ENCODE measurements at places on chromosomes 4 and X.

DNA sequence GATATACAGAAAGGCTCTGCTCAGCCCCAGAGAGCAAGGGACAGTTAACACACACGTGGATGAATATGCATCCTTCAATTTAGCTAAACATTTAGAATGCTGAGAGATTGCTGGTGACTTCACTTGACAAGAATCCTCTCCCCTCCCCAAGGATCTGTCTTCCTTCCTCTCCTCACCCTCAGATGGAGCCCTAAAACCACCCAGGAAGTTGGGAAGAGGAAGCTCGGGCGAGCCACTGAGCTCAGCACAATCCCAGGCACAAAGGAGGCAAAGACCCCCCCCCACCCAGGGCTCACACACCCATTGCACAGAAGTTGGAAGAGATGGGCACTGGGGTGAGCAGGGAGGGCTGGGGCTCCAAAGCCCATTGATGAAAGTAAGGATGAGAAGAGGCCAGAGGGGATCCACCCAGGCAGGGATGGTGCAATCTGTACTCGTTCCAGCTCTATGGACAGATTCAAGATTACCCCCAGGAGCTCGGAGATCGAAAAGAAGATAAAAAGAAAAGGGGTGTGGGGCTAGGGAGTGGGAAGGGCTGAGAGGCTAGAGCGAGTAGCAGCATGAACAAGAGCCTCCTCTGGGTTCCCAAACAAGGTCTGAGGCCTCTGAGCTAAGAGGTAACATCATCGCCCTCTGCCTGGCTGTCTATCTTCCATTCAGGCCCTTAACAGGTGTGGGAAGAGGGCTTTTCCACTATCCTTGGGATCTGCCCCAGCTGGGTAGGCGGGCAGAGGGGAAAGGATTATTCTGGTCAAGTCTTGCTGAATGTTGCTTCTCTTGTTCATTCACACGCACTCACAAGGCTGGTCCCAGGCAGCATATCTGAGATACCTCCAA is 1.2 kb downstream of the TFE3 start:
- no peak for DNase-seq

DNA sequence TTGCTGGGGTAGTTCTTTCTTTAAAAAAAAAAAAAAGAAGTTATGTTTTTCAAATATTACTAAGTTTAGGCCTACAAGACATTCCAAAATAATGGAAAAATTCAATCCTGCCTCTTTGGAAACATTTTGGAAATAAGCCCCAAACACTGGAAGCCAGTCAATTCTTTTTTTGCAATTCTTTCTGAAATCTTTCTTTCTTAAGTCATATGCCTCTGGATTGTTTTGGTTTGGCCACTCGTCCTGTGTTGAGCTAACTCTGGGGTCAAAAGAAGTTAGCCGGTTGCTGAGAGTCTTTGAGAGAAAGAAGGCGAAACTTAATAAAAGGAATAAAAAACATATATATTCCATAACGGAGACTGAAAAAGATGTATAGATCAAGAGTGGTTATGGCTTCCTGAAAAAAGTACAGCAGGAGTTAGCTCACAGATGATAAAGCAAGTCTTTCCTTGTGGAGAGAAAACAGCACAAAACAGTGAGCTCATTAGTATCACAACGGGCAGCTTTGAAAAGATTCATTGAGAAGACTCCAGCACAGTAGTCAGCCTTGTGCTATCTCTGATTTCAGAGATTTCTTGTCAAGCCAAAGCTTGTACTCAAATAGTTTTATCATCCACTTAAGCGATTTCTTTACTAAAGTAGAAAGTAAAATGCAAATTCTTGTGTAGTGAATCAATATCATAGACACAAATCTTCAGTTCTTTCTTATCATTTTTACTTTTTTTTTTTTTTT is 64.8 kb downstream of the PLS3 start:
- no peak for DNase-seq

DNA sequence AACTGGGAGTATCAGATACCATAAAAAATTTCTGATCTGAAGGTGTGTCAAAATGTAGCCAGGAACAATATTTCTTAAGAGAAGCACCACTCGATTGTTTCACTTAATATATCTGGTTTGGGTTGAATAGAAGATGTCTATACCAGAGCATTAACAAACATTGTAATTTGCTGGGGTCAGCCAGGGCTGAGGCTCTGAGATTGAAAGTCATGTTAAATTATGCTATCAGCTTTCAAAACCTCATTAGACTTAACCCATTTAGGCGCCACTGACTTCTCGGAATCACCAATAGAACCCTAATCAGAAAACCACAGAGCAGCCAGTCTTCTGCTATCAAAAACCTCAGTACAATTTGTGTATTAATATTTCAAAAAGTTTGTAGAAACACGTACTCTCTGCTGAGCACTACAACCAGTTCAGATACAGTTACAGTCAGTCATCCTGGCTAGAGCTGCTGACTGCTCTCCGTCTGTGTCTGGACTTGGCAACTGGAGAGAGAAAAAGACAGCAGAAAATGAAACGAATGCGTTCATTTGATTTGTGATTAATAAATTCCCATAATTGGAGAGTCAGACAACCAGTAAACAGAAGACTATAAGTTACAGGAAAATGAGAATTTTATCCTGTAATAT is 848.6 kb upstream of the PABPC4L start:
- DNase-seq: no peak

- no peak for DNase-seq
These were observed 1715.1 kb downstream of the PCDH7 start for GRCh38 chr4:32435308-32435707.

DNA sequence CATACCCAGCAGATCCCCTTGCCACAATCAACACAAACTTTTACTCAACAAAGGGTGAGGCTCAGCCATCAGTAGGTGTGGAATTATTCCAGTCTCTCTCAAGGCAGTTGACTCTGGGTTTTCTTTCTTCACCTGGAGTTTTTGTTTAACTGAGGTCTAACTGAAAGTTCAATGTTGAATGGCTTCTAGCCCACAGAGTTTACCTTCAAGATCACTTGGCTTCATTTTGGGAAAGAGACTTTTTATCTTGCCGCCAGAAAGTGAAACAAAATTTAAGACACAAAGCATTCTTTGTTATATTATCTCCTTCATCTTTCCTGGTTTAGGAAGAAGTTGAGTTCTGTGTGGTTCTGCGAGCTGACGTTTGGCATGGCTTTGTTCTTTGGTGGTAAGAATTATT is 83.8 kb upstream of the RASGEF1B start:
- DNase-seq: no peak

DNA sequence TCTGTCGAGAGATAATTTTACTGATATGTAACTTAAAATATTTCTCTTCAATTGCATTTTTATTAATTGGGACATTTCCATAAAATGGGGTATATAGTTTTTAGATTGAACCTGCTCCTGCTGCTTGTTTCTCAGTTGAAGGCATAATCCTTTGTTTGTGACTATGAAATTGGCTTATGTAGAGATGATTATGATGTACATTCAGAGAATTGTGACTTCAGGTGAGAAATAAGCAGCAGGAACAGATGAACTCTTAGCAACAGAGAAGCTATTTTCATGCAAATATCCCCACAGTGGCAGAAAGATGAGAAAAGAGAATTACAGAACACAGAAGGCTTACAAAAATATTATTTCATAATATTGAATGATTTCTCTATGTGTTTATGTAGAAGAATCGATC is 1499.5 kb upstream of the ADGRL3 start:
- DNase-seq: no peak

DNA sequence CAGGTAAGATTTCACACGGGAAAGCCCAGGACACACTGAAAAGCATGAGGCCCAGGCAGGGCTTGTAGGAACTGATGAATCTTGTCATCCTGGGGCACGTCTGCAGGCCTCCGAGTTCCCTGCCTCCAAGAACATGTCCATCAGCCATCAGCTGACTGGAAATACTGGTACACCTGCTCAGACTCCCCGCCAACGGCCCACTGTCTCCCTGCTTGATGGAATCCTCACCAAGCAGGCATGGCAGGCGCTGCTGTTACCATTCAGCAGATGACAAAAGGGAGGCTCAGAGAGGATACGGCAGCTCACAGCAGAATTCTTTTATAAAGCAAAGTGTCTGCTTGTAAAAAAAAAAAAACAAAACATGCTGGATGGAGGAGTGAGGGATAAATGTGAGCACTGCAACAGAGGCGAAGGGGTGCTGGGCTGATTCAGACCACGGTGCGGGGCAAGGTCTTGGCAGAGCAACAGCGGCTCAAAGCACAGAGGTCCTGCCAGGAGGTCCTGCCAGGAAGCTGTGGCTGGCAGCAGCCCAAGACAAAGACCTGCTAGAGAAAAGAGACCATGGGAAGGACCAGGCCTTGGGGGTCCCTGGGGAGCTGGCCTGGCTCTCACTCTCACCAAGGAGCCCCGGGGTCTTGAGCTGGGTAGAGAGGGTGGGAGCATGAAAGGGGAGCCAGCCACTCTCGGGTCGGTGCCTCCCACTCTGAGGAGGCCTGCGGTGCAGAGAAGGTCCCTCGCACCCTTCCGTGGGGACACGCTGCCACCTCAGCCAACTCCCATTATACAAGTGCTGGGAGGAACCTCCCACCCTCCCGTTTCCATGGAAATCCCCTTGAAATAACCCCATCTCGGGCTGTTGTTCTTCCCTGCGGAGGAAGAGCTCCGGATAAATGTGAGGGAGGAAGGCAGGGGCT is 25.6 kb downstream of the PPP2R2C start:
- no peak for DNase-seq

DNA sequence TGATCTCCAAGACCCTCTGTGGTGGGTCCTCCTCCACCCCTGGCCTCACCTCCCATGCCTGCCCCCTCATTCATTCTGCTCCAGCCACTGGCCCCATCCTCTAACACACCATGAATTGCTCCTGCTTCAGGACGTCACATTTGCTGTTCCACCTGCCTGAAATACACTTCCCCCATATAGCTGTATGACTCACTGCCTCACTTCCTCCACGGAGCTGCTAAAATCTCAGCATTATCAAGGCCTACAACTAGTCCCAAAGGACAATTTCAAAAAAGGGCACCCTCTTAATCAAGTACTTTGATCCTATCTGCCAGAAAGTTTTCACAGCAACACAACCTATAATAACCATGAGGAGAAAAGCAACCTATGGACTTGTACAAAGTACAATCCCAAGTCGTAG is 43.6 kb upstream of the PHOX2B start:
- DNase-seq: no peak

- DNase-seq: no peak
These were observed 14.9 kb downstream of the TIFA start for GRCh38 chr4:112270640-112271421.

DNA sequence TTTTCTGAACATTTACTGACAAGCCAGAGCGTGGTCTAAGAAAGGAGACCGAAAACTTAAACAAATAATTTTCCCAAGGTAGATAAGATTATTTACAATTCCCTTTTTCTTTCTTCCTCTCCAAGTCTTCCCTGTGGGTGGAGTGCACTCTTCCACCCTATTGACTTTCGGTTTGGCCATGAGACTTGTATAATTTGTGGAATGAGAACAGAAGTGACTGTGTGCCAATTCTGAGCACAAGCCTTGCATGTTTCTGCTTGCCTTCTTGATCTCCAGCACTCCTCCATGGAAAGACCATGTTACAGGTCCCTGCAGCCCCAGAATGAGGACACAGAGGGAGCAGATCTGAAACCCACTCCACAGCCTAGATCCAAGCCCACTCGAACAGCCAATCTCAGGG is 150.0 kb upstream of the HPGD start:
- no peak for DNase-seq

- no peak for DNase-seq
These were observed 85.6 kb downstream of the SHROOM2 start for GRCh38 chrX:9871701-9872268.

DNA sequence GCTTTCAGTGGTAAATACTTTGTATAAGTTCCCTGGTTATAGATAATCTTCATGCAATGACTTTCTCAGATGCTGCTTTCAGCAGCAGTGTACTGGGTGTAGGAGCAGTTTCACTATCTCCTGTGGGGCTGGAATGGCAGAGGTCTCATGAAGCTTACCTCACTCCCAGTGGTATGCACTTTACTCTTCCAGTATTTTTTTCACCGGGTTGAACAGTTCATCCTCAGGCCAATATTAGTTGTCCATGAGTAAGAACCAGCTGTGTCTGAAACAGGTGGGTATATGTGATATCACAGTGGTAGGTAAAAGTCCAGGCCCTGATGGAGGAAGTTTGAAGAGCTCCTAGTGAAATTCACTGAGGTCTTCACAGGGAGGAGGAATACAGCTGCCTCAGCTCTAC is 351.5 kb upstream of the EMCN start:
- DNase-seq: no peak

DNA sequence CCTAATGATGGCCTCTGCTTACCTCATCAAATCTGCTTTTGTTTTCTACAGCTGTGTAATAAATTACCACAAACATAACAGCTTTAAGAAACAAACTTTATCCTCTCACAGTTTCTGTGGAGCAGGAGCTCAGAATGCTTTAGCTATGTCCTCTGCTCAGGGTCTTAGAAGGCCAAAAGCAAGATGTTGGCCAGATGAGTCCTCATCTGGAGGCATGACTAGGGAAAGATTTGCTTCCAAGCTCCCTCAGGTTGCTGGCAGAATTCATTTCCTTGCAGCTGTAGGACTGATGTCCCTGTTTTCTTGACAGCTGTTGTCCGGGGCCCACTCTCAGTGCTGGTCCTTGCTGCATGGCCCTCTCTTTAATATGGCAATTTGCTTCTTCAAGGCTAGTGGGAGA is 116.7 kb upstream of the PDE5A start:
- no peak for DNase-seq

DNA sequence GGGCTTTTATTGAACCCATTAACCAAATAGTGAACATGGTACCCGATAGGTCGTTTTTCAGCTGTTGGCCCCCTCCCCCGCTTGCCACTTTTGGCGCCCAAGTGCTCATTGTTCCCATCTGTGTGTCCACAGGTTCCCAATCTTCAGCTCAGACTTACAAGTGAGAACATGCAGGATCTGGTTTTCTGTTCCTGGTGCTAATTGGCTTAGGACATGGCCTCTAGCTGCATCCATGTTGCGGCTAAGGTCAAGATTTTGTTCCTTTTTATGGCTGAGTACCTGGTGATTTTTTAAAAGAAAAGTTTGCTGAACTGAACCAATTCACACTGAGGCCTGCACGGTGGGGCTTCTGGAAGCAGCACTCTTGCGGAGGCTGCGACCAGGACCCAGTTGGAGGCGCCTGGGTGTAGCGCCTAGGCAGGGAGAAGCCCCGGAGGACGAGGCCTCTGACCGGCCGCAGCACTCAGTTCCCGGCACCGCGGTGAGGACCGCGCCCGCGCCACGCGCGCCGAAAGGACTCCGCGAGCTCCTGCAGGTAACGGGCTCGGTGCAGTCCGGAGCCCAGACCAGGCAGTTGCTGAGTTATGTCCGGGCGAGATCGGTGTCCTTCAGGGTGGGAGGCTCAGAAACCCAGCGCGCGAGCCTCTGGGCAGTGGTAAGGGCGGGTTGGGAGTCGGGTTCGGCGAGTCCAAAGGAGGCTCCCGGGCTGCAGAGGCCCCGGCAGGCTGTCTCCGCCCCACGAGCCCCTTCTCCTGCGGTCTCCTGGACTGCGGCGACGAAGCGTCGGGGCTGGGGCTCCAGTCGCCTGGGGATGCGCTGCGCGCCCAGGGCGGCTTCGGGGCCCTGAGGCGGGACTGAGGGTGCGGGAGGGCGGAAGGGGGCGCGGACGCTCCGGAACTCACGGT is 15.8 kb upstream of the SLC25A4 start:
- DNase-seq: no peak
